ENCODE measurements at places on chromosomes 7 and 10. TPM values are rescaled to one million over a fixed set of nuclear protein-coding genes. Genes with fewer than 3 reads are reported as not detected.

DNA sequence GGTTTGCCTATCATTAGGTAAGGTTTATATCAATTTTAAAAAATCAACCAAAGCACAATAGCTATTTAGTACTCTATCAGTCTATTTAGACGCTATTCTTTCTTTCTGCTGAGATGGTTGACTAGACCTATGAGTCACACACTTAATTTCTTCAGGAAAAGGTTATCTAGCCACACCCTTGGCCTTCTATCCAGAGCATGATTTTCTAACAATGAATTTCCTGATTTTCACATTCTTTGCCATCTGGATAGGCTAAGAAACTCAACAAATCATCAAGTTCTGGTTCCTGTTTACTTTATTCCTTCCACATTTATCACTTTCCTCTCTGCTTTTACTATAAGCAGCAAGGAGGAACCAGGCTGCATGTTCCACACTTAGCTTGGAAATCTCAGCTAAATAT lies 8.1 kb downstream of the PRPS1L1 start:
- no peak for DNase-seq

GRCh38 chr10:119531067-119531466 lies 11.5 kb downstream of the RGS10 start:
- no peak for DNase-seq

DNA sequence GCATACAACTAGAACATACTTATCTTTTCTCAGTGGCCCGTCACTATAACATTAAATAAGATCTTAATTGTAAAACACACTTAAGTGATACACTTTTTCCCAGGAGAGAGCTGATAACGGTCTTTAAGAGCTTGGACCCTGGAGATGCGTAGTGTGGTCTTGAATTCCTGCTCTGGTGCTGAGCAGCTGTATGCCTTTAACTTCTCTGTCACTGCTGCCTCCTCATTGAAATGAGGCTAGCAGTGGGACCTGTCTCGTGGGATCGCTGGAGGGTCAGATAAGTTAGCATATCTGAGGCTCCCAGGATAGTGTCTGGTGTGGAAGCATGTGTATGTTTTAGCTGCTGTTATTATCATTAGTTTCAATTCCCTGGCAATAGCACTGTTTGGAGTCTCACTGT lies 194.9 kb downstream of the SDK1 start:
- DNase-seq, result no peak

The ANXA8 gene
- total RNA-seq, result not detected

DNA sequence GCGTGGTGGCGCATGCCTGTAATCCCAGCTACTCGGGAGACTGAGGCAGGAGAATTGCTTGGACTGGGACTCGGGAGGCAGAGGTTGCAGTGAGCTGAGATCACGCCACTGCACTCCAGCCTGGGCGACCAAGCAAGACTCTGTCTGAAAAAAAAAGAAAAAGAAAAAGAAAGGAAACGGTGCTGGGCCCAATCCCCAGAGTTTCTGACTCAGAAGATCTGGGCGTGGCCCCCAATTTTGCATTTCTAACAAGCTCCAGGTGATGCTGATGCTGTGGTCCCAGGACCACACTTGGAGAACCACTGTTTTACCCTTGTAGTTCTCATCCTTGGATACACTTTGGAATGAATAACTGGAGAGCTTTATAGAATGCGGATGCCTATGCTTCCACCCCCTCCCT lies 79.0 kb downstream of the C10orf105 start:
- DNase-seq, result no peak

The ZPBP gene
- total RNA-seq, result not detected

GRCh38 chr10:102413806-102414561 lies 4.6 kb downstream of the PSD start:
- no peak for DNase-seq

DNA sequence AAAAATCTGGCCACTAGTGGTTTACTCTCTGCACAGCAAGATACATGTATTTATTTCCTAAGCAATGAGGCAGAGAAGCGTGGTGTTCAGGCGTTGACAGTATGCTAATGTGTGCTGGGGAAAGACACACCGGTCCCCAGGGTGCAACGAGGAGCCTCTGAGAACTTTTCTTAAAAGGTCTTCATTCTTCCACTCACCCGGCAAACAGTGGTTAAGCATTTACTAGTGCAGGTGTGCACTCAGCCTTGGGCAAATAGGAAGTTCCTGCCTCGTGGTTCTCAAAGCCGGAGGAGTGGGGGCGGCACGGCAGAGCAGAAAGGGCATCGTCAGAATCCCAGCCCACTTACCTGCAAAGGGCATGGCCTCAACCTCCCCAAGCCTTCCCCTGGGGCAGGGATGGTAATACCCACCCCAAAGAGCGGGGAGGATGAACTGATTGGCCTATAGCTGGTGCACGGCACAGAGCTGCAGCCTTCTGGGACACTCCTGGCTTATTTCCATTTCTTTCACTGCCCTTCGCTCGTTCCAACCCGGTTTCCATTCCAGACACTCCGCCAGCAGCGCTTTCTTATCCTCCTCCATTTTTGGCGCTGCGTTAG lies 184.3 kb upstream of the CTBP2 start:
- no peak for DNase-seq

GRCh38 chr7:89357121-89357520 lies 561.6 kb upstream of the TEX47 start:
- DNase-seq, result no peak

The GJD4 gene
- total RNA-seq, result not detected

The LOXL4 gene
- total RNA-seq, result not detected

GRCh38 chr10:36109399-36110023 lies 467.4 kb upstream of the FZD8 start:
- no peak for DNase-seq

DNA sequence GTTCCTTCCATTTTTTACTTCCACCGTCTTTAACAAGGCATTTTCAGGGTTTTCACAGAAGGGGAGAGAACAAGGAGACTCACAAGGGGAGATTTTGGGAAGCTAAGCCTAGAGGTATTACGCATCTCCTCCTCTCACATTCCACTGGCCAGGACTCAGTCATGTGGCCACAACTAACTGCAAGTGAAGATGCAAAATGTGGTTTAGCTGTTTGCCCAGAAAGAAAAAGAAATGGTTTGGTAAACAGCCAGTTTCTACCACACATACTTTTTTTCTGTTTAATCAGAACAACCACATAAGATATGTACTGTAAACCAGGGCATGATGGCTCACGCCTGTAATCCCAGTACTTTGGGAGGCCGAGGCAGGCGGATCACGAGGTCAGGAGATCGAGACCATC lies 21.4 kb upstream of the HELLS start:
- DNase-seq, result no peak

The EBF3 gene
- total RNA-seq, result not detected

DNA sequence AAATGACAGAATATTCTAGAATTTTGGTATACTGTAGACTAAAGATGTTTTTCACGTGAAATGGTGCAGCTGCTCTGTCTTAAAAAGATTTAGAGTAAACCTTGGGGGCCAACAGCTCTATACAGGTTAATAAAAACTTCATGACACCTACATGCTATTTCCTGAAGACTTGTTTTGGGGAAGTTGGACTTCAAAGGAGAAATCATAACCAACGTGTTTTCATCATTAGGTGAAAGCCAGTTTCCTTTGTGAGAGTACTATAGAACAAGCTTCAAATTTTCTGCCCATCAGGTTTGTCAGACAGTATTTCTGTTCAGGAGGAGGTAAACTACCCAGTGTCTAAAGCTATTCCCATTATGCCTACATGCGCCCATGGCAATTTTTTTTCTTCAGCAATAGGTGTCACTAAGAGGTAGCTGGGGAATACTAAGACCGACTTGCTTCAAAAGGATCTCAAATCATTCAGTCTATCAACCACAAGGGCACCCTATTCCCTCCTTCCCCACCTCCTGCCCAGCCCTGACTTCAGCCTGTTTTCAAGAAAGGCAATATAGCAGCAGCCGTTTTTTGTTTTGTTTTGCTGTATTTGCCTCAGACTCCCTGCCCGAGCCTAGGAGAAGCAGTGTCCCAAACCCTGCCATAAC lies 237.3 kb upstream of the SP8 start:
- no peak for DNase-seq

The NYAP1 gene
- total RNA-seq, result 0.34 TPM

DNA sequence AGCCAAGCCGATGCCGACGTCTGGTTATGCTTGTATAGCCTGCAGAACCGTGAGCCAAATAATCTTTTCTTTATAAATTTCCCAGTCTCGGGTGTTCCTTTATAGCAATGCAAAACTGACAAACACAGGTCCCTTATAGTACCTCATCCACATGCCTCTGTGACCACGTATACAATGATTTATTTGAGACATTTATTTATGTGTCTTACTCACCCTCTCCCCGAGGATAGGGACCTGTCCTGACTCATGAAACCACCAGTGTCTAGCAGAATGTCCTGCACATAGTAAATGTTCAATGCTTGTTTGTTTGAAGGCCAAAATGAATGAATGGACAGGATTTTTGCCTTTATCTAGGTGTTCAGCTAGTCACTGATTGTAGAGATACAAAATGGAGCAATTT lies 147.9 kb upstream of the FZD8 start:
- DNase-seq, result no peak

- no peak for DNase-seq
Measured at GRCh38 chr10:57457972-57458512, 809.7 kb downstream of the IPMK start.

DNA sequence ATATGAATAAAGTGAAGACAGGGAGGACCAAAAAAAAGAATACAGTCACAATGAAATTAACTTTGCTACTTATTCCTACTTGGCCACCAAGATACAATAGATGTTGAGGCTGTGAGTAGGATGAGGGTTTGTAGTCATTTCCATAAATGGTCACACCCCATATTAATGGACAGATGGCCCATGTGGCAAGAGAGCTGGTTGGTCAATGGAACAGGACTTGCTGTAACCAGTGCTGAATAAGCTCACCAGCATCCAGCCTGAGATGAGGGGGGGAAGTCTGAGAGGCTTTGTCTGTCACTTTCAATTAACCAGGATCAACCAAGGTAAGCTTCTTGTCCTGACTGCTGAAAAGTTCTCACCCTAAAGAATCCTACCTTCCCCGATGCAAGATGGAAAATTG lies 130.4 kb upstream of the KCNMA1 start:
- no peak for DNase-seq

The TSPAN12 gene
- total RNA-seq, result not detected

The HSPA12A gene
- total RNA-seq, result 0.08 TPM

GRCh38 chr7:151390598-151391357 lies 19.1 kb downstream of the WDR86 start:
- no peak for DNase-seq

DNA sequence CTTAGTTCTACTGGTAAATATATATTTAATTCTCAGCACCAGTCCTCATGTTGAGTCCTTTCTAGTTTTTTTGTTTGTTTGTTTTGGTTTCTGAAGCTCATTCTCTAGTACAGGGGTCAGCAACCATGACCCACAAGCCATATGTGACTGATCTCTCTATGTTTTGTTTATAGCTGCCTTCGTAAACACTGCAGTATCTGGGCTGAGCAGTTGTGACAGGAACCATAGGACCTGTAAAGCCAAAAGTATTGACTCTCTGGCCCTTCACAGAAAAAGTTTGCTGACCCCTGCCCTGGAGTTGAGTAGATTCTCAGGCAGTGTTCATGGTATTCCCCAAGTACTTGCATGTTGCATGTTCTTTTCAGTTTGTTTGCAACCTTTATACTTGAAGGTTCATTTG lies 20.8 kb downstream of the NET1 start:
- DNase-seq, result no peak

The CTBP2 gene
- not detected for total RNA-seq

- DNase-seq, result no peak
Measured at GRCh38 chr10:92799568-92799967, 48.8 kb upstream of the EXOC6 start.

DNA sequence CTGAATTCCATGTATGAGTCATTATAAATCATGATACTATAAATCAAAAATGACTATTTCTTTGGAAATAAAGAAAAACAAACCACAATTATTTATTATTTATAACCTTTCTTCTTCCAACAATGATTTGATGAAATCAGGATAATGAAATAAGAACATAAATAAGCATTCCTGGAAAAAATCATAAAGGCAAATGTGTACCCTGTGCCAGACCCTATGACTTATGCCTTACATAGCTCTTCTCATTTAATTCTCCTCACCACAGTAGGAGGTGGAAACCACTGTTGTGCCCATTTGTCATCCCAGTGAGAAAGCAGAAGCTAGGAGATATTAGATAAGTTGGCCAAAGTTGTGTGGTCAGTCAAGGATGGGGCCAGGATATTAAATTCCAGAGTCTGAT lies 255.1 kb downstream of the DOCK4 start:
- DNase-seq, result no peak

The WNT8B gene
- total RNA-seq, result 0.16 TPM

The CPA4 gene
- total RNA-seq, result not detected

DNA sequence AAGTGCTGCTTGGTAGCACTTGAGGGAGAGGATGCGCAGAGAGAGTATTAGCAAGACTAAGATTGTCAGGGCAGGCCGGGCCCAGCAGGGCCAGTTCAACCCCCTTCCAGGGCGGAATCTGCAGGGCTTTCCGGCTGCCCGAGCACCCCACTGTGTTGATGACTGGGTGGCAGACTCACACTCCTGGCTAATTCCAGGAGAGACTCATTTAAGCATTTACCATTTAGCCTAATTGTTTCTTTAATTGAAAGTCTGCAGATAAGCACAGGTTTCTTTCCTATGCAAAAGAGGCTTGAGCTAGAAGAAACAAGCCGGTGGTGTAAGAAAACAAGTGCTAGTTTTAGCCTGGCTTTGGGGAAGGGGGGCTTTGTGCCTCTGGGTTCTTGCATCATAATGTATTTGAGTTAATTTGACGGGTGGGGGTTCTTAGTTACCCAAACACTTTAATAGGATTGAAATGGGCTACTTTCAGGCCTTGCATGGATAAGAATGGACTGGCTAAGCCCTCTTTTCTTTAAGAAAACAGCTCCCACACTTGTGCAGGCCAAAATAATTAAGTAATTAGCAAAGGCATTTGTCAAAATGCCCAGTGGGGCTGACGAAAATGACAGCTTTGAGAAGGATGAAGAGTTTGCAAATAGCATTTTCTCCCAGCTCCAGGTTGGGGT lies 201.3 kb downstream of the MYOF start:
- DNase-seq, result no peak

DNA sequence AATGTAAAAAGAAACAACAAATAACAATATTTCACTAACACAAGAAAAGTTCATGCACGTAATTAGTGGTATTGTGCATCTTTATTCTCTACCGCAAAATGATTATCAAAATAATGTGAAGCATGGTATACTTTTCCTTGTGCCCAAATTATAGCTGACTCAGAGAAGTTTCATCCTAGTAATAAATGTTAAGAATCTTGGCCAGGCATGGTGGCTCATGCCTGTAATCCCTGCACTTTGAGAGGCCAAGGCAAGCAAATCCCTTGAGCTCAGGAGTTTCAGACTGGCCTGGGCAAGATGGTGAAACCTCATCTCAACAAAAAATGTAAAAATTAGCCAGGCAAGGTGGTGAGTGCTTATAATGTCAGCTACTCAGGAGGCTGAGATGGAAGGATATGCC lies 105.0 kb downstream of the KMT2C start:
- DNase-seq, result no peak

The FFAR4 gene
- total RNA-seq, result not detected

- no peak for DNase-seq
Measured at GRCh38 chr10:17847585-17848296, 38.6 kb downstream of the MRC1 start.

- DNase-seq, result no peak
Measured at GRCh38 chr10:95289003-95289920, 1.5 kb downstream of the PDLIM1 start.

The PNLIP gene
- total RNA-seq, result not detected
